Spinal cord (tissue), 10 donors: ENCODE measurements at places on chromosomes 1 and 21.
A peak's percentile ranks its signal among the peaks of the same experiment; 100 is the strongest.

- DNase-seq: no peak
Measured at GRCh38 chr1:938088-938683, 14.5 kb downstream of the SAMD11 start.

DNA sequence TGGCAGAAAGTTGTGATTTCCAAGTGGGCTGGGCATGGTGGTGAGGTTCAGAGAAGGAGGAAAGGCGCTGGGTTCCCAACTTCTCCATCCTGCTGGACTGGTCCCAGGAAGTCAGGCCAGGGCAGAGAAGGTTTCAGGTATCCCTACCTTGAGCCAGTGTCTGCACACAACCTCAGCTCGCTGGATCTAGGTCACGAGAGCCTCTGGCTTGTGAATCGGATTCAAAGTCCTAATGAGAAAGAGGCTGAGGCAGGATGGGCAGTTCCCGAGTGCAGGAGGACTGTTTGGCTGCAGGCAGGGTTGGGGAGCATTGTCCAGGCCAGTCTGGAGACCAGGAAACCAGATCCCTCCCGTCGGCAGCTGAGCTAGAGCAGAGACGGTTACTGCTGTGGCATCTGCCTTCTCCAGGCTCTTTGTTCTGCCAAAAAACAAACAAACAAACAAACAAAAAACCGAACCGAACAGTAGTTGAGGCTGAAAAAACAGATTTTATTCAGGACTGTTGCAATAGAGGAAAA is 19.5 kb upstream of the IGSF21 start:
- DNase-seq: no peak

DNA sequence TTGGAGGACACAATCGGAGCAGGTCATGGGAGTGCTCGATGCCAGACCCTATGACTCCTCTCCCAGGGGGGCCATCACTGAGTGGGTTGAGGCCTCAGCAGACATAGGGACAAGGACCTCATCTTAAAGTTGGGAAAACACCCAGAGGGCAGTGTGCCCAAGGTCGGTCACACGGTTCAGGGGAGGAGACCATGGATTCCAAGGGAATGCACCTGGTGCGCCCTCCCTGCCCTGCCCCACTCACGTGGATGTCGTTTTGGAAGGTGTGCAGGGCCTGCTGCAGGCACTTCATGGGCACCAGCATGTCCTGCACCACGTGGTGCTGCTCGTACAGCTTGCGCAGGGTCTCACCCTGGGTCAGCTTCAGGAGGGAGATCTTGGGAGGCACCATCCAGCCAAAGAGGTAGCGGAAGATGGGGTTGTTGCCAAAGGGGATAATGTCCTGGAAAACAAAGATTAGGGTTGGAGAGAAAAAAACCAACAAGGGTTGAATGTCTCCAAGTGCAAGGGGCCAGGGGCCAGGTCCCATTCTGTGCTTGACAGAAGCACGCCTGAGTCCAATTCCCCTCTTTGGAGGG is 33.1 kb downstream of the DHCR24 start:
- no peak for DNase-seq

DNA sequence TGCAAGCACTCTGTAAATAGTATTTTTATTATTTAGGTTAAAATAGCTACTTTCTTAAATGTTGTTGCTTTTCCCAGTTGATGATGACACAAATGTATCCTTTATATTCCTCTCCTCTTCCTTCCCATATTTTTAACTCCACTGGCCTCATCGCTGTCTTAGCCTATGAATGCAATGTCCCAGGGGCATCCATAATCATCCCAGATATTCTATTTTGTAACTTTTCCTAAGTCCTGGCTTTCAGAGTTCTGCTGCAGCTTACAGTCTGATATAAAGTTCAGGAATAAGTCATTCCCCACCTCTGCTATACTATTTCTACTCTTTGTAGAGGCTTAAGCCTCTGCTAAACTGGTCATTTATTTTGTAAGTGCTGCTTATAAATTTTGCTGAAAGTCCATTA is 58.3 kb downstream of the ASTN1 start:
- DNase-seq: no peak

- DNase-seq: no peak
Measured at GRCh38 chr21:45893740-45894449, 87.7 kb upstream of the COL6A1 start.

DNA sequence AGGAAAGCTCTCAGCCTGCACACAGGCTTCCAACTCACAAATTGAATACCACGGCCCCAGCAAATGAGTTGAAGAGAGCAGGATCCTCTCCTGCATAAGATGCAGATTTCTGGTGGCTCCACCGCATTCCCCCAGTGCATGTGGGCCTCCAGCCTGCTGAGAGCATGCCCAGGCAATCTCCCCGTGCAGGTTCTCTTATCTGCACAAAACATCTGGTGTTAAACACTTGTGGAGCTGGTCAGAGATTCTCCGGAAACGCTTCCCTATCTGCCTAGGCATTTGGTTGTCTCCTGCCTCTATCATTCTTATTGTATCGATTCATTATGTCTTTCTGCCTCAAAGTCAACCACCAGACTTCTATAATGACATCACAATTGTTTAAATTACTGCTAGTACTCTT is 1349.0 kb upstream of the B3GALT2 start:
- no peak for DNase-seq

DNA sequence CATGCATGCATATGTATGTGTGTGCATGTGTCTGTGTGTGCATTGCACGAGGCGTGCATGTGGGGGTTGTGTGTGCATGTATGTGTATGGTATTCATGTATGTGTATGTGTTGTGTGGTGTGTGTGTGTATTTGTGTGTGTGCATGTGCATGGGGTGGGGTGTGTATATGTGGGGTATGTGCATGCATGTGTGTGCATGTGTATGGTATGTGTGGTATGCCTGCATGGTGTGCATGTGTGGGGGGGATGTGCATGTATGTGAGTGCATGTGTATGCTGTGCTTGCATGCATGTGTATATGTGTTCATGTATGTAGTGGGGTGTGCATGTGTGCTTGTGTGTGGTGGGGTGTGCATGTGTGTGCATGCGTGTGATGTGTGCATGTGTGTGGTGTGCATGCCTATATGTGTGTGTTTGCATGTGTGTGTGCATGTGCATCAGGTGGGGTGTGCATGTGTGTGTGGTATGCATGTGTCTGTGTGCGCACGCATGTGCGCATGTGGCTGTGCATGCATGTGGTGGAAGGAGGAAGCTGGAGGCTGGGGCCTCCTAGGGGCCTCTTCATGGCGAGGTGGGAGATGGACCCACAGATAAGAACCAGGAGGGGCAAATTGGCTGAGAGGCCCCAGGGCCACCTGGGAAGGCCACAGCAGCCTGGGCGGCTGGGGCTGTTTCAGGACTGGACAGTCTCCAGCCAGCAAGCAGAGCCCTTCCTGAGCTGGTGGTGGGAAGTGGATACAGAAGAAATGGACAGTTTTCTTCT is 35.9 kb upstream of the ARF1 start:
- DNase-seq: no peak

DNA sequence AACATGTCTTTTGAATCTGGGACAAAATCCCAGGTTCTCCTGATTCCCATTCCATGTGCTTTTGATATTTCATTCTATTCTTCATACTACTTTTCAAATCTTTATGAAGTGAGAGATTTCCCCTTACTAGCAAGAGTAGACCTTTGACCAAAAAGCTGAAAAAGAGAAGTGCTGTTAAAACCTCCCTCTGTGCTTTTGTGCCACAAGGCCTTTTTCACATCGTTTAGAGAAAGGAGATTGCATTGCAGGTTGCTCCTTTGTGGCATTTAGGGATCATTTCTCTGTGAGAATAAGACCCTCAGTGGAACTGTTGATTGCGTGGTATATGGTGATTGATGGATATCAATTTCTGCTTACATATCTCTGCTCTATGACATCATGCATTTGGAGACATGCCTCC is 148.8 kb downstream of the TGFB2 start:
- no peak for DNase-seq

- DNase-seq: no peak
Measured at GRCh38 chr1:2542246-2542915, 12.3 kb upstream of the HES5 start.

GRCh38 chr1:3746830-3747521 is 5.3 kb upstream of the CCDC27 start:
- peak; percentile 71 for DNase-seq

DNA sequence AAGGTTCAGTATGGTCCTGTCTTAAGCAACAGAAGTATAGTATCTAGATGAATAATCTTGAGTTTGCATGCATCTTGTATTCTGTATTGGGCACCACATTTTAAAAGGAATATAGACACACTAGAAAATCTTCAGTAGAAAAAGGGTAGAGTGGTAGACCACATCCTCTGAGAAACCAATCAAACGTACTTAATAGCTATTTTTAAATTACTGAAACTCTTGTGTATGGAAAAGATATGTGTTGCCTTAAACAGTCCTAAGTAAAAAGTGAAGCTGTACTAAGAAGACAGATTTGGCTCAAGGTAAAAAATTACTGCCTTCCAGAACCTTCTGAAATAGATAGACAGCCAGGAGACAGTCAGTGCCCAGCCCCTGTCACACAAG is 3.1 kb downstream of the CTXND2 start:
- no peak for DNase-seq

DNA sequence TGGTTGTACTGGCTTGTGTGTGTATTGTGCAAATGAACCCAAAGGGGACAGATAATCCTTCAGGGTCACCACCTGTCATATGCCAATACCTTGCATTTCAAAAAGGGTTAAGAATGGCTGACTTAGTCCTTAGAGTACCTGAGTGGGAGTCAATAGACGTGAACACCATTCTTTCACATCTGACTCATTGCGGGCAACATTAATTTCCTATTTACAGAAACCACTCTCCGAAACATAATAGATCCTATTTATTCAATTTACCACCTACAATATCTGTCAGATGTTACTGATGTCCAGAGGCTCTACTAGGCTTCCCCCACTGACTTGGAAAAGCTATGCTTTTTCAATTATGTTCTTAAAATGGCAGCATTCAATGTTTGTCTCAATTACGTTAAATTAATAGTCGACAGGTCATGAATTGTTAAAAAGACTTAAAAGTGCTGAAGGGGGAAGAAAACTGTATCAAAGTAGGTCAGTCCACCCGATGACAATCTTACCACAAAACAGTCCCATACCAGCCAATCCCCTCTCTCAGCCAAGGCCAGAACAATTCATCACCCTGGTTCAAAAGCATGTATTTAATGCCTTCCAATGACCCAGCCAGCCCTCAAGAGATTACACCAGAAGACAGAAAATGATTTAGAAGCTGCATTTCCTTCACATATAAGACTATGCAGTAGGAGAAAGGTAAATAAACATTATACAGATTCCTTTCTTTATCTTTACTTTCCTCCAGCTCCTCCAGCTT is 48.6 kb upstream of the PLA2G2C start:
- DNase-seq: no peak

- no peak for DNase-seq
Measured at GRCh38 chr1:160022330-160023310, 9.2 kb downstream of the PIGM start.

DNA sequence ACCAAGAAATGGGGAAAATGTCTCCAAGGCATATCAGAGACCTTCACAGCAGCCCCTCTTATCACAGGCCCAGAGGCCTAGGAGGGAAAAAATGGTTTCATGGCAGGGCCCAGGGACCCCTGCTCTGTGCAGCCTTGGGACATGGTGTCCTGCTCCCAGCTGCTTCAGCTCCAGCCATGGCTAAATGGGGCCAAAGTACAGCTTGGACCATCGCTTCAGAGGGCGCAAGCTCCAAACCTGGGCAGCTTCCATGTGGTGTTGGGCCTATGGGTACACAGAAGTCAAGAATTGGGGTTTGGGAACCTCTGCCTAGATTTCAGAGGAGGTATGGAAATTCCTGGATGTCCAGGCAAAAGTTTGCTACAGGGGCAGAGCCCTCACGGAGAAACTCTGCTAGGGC is 282.4 kb upstream of the BEND5 start:
- DNase-seq: no peak

- DNase-seq: no peak
Measured at GRCh38 chr1:97138515-97139032, 417.0 kb downstream of the PTBP2 start.

DNA sequence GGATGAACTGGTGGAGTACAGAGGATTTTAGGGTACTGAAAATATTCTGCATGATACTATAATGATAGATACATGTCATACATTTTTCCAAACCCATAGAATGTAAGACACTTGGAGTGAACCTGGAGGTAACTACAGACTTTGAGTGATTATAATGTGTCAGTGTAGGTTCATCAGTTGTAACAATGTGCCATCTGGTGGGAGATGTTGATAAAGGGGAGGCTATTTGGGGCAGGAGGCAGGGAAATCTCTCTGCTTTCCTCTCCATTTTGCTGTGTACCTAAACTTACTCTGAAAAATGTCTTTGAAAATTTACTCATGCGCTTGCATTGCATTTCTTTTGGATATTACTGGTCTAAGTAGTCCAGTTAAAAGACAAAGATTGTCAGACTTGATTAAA is 35.2 kb downstream of the PTBP2 start:
- no peak for DNase-seq

- no peak for DNase-seq
Measured at GRCh38 chr1:228035844-228036243, 29.0 kb downstream of the WNT3A start.

- DNase-seq: no peak
Measured at GRCh38 chr1:181089017-181089675, 646 bp downstream of the IER5 start.
